Hair follicular keratinocyte (primary cell): ENCODE measurements at places on chromosomes 6 and 20. TPM values are rescaled to one million over a fixed set of nuclear protein-coding genes. Genes with fewer than 3 reads are reported as not detected.

OLIG3 gene
- total RNA-seq: not detected in 2 replicates

PTK6 gene
- 16.7 and 28.0 TPM in 2 replicates for total RNA-seq

HAO1 gene
- total RNA-seq: not detected in 2 replicates

SEL1L2 gene
- not detected in 2 replicates for total RNA-seq

IPCEF1 gene
- total RNA-seq: 0.04 and 0.94 TPM in 2 replicates
